ENCODE measurements at places on chromosomes 7 and 10. TPM values are rescaled to one million over a fixed set of nuclear protein-coding genes. Genes with fewer than 3 reads are reported as not detected.

- no peak for DNase-seq
Measured at GRCh38 chr10:95877881-95878280, 29.9 kb upstream of the CC2D2B start.

DNA sequence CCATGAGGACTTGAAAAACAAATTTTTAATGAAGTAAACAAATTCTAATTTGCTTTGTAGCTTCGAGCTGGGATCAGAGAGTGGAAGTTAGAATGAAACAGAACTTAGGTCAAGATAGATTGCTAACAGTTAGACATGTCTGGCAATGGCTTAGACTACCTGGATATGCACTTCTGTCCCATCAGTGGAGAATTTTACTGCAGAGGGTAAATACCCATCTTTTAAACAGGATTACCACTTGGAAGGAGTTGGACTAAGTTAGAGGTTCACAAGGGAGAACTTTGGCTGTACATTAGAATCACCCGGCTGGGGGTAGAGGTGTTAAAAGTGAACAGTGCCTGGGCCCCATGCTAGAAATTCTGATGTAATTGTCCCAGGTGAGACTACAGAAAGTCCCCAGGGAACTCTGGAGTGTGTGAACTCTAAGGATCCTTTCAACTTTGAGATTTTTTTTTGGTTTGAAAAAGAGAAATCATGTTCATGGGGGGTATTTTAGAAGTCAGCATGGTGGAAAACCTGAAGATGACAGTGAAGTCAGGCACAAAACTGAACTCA, 35.5 kb downstream of the ENTPD1 start:
- DNase-seq: no peak

GRCh38 chr7:39184391-39184790, 206.7 kb downstream of the POU6F2 start:
- no peak for DNase-seq

DNA sequence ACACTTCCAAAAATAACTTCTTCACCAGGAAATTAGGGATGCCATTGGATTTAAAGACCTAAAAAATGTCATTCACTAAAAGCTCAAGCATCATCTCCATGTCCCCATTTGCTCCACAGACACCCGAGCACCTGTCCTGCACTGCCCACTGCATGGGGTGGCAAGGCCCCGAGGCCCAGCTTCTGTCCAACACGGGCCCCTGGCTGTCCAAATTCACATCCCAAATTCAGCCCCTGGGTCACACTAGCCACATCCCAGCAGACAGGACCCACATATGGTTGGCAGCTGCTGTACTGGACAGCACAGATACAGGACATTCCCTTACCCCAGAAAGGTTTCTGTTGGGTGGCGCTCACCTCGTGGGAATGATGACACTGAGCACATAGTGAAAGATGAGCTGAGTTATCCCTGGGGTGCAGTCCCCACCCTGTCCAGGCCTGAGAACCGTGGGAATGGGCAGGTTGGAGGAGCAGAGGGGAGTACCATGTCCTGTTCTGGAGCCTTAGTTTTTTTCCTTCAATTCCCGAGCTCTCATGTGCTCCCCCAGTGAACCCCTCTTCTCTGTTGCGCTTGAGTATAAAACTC, 55.3 kb downstream of the CSGALNACT2 start:
- DNase-seq: no peak

- DNase-seq: no peak
Measured at GRCh38 chr7:104791080-104791479, 222.9 kb upstream of the KMT2E start.

DNA sequence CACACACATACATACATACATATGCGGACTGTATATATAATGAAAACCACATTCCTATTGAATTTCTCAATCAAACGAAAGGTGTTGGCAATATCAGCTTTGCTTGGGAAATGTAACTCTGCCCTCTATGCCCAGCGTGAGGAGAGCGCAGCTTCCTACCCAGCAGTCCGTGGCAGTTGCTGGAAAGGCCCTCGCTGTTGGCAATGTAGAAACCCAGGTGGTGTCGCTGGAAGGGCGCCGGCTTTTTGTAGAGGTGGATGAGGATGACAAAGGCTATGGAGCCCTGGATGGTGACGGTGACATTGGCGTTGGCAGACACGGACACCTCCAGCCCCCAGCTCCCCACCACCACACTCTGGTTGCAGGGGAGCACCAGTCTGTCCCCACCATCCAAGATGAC, 100.9 kb downstream of the ITIH5 start:
- no peak for DNase-seq

DNA sequence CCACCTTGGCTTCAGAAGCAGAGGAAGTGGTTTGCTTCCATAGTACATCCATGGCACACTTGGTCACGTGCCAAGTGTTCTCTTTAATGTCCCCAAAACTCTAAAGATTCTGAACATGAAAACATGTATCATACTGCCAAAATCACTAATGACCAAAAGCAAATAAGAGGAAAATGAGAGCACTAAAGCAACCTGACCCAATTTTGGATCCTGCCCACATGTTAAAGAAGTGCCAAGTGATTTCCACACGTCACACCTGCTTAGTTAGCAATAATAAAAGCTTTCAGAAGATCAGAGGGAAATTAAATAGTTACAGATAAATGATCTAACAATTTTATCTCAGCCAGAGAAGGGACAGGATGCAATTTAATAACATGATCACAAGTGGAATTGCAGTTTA, 1170.0 kb downstream of the XPNPEP1 start:
- DNase-seq: no peak

- peak; percentile 95 for DNase-seq
Measured at GRCh38 chr10:44864637-44865288, 46.4 kb upstream of the TMEM72 start.

GRCh38 chr10:69968830-69969229, 83.8 kb upstream of the MACROH2A2 start:
- DNase-seq: no peak

GRCh38 chr7:11175887-11176286, 202.2 kb downstream of the PHF14 start:
- DNase-seq: no peak

- DNase-seq: no peak
Measured at GRCh38 chr7:30986738-30987137, 23.0 kb downstream of the GHRHR start.

DNA sequence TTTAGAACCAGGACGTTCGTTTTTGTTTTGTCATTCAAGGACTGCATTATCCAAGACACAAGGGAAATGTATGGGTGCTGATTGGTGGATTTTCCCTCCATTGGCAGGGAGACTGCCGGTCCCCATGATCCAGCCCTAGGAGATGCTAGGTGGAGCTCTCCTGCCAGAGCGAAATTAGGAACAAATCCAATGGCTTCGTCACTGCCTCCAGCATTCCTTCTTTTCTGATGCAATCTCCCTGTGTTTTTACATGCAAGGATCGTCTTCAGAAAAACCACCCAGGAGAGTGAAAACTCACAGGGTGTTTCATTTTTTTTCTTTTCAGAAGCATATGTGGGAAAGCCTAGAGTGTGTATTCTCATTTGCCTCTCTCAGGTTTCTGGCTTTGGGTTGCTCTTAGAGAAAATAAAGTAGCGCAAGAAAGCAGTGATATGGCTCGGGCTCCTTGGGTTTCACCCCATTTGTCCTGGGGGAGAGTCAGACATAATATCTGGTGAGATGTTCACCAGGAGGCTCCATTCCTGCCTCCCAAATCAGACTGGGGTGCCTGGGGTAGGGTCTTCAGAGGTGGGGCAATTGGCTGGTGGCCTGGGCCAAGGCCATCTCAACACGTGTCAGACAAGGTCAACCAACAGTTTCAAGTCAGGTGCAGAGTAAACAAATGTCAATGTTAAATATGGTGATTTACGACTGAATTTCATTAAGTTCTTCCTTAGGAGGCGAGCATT, 450.9 kb upstream of the MKI67 start:
- DNase-seq: peak; percentile 77

DNA sequence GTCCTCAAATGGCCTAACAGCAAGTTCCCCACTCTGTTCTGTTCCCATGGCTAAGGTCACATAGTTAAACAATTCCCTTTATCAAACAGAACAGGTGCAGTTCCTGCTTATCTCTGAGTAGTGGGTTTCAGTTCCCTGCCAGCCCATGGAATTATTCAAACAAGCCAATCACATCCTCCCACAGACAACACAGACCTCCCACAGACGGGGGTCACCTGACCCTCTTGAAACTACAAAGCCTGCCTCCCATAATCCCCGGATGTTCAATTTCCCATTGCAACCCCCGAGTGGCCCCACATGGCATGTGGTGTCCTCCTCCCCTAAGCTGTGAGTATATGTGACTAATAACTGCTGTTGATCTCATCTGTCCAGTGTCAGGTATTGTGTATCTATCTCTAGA, 64.1 kb downstream of the TMEM168 start:
- no peak for DNase-seq

- no peak for DNase-seq
Measured at GRCh38 chr10:121864653-121865052, 63.2 kb downstream of the ATE1 start.

DNA sequence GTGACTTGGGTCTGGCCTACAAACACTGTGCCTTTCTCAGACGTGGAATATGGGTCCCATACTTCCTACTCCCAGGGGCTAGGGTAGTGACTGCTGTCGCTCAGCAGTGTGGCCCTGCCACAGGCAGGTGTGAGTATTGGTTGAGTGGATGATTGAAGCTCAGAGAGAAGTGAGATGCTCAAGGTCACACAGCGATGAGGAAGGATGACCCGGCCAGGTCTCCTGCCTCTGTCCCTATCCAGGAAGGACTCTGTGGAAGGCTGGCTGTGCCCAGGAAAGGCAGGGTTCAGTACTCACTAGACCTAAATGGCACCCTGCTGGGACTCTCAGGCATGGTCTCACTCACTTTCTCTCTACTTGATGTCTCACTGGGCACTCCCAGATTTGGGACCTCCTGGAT, 2.8 kb downstream of the PRF1 start:
- no peak for DNase-seq

GRCh38 chr7:1943933-1944618, 274.0 kb downstream of the ELFN1 start:
- DNase-seq: no peak

DNA sequence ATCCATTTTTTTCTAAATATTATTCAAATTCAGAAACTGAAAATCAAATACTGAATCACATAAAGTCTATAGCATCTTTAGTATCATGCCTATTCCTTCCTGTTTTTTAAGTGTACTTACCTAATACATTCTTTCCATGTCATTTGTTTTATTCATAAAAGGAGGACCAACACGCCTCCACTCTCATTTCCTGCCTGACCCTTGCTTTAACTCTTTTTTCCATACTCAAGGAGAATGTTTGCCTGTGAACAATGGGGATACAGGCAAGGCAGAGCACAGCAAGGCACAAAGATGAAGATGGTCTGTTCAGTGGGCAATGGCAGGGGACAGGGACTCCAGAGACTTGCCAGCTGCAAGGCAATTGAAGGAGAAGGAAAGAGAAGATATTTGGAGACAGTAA, 121.2 kb upstream of the FEZF1 start:
- DNase-seq: no peak

GRCh38 chr7:106885652-106886051, 20.6 kb downstream of the PIK3CG start:
- no peak for DNase-seq

- DNase-seq: no peak
Measured at GRCh38 chr7:114936471-114936870, 14.6 kb downstream of the MDFIC start.

DNA sequence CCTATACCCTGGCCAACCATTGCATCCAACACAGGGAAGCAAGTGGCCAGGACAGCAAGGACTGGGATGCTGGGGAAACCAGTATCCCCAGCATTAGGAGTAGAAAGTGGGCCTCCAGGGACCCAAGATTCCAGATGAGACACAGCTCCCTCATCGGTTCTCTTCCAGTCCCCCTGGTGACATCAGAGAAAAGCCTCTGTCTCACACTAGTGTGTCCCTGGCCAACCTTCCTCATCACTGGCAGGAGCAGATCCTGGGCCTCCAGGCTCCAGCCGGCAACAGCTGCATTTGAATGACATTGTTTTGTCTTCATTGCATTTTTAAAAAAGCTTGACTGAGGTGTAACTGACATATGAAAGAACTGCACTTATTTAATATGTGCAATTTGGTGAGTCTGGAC, 177.3 kb upstream of the LYZL2 start:
- DNase-seq: no peak

- DNase-seq: no peak
Measured at GRCh38 chr10:84232376-84232775, 7.0 kb upstream of the LRIT2 start.

DNA sequence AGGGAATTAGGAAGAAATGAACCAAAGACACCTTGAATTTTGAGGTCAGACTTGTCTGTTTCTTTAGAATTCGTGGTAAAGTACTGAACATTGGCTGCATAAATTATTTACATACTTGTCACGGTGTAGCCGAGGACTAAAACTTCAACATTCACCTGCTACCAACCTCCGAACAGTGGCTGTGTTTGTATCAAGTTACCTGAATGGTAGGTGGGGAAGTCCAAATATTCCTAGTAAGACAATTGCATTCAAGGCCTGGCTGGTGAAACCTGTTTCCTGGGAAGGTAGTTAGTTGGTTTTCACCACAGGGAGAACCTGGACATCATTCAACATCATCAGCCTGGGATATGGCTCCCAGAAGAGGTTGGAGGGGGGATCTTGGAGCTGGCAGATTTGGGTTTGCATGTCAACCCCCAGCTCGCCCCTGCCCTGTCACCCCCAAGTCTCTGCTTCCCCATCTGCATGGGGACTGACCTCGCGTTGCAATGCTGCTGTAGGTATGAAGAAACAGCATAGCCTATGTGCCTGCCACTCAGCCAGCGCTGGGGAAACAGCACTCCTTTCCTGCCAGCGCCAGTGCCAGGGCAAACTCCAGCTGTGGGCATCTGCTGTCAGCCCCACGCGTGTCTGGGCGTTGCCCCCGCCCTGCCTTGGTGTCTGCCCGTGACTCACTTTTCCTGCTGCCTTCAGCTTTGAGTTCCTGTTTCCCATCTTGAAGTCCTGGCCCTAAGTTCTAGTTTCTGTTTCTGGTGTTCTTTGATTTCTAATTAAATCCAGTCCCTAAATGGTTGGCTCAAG, 12.7 kb upstream of the LARP4B start:
- DNase-seq: no peak

- DNase-seq: no peak
Measured at GRCh38 chr10:120646738-120647456, 189.9 kb downstream of the PLPP4 start.

GRCh38 chr10:19819419-19820033, 3.3 kb downstream of the PLXDC2 start:
- DNase-seq: peak; percentile 88

DNA sequence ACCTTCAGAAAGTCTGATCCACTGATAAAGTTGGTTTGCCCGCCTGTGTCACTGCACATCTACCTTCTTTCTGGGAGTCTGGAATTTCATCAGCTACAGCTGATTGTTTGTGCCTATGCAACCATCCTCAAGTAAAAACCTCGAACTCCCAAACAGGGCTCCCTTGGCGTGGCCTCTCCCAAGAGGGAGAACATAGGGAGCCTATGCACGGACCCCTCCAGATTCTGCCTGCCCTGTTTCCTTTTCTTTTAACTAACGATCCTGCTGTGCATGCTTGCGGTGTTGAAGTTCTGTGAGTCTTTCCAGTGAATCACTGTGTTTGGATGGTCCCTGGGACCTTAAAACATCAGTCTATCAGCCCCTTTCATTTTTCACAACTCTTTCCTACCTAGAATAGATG, 226.9 kb upstream of the SEMA3D start:
- DNase-seq: no peak

ACBD7 gene
- 1.5 TPM for polyA plus RNA-seq

SPDYE16 gene
- polyA plus RNA-seq: not detected

IKZF1 gene
- 7.8 TPM for polyA plus RNA-seq

TRUB1 gene
- 15.1 TPM for polyA plus RNA-seq

ZNF804B gene
- 0.04 TPM for polyA plus RNA-seq

SLC13A1 gene
- not detected for polyA plus RNA-seq

NUB1 gene
- 42.6 TPM for polyA plus RNA-seq

GRID1 gene
- polyA plus RNA-seq: 4.0 TPM

MYH16 gene
- polyA plus RNA-seq: 0.23 TPM

RARRES2 gene
- polyA plus RNA-seq: 52.6 TPM

UTF1 gene
- not detected for polyA plus RNA-seq

PODXL gene
- 86.7 TPM for polyA plus RNA-seq
